ENCODE measurements at places on chromosomes 2 and 18.

GRCh38 chr18:77815666-77816338 is 566.2 kb downstream of the GALR1 start:
- no peak for DNase-seq

- DNase-seq, result no peak
These were observed 5.4 kb downstream of the AGXT start for GRCh38 chr2:240873805-240874714.

- no peak for DNase-seq
These were observed 5.9 kb upstream of the ANKRD39 start for GRCh38 chr2:96863575-96864342.

GRCh38 chr2:190530248-190530900 is 4.1 kb downstream of the NEMP2 start:
- no peak for DNase-seq

DNA sequence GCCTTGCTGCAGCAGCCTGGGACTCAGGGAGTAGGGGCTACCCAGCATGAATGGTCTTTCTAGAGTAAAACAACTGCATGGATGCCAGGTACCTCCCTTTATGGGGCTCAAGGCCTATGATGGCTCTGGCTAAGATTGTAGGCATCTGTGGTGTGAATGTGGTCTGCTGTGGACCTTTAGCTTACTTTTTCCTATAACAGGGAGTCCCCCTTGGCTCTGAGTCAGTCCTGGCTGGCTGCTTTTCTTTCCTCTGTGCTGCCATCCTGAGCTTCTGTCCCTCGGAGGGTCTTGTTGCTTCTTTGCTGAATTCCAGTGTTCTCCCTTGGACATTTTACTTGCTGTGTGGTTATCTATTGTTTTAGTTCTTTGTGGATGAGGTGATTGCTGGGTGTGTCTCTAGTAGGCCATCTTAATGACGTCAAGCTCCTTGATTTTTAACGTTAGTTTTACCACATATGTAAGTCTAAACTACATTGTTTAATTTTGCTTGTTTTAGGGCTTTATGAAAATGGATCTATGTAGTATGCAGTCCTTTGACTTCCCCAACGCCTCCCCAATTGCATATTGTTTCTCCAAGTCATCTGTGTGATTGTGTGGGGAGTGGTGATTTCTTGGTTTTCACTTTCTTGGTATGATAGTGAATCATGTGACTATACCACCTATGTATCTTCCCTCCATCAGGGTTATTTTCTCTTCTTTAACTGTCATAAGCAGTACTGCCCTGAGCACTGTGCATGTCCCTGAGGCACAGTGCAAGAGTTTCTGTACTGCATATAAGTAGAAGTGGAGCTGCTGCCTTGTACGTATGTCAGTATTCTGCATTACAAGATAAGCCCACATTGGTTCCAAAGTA is 92.4 kb downstream of the NCK2 start:
- DNase-seq, result no peak

- DNase-seq, result no peak
These were observed 73.6 kb downstream of the EN1 start for GRCh38 chr2:118773826-118774225.

DNA sequence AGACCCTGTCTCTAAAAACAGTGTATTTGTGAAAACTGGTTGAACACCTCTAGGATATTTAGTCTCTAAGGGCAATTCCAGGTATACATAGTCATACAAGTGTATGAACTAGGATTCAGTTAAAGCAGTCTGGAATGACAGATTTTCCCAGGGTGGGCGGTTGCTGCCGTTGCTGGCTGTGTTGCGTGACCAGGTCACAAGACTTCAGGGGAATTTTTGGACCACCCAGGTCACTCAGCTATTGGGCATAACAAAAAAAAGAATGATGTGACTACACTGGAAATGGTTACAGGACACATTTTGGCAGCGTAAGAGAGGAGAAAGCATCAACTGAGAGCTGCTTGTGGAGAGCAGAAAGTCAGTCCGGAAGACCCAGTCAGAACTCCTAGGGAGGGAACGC is 58.0 kb upstream of the ZBTB7C start:
- DNase-seq, result no peak

DNA sequence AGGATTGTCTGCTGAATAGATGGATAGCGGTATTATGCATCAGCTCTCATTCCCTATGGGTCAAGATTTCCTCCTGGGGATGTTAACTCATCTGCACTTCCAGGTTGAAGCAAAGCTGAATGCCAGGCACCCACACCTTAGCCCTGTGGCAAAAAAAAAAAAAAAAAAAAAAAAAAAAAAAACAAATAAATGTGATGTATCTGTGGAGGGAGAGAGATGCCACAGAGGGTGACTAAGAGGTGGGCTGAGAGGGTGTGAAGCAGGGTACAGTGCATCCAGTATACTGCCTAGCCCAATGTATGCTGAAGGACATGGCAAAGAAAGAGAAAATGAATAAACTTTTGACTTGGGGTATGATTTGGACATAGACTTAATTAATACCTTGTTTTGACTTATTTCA is 91.4 kb downstream of the COPS8 start:
- no peak for DNase-seq

DNA sequence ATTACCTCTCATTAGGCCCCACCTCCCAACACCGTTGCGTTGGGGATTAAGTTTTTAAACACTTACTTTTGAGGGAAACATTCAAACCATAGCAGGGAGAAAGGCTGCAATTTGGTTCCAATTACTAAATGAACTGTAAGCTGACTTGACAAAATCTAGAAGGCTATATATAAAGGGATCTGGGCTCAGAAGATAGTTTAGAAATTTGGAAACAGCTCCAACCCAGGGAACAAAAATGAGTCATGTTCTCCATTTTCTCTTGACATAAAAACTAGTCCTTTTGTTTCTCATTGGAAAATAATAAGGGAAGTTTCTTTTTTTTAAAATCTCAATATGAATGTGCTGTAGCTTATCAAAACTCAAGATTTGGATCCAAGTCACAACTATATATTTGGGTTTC is 17.5 kb downstream of the MOGAT1 start:
- DNase-seq, result no peak

- DNase-seq, result no peak
These were observed 200.6 kb downstream of the NRP2 start for GRCh38 chr2:205882806-205883425.

DNA sequence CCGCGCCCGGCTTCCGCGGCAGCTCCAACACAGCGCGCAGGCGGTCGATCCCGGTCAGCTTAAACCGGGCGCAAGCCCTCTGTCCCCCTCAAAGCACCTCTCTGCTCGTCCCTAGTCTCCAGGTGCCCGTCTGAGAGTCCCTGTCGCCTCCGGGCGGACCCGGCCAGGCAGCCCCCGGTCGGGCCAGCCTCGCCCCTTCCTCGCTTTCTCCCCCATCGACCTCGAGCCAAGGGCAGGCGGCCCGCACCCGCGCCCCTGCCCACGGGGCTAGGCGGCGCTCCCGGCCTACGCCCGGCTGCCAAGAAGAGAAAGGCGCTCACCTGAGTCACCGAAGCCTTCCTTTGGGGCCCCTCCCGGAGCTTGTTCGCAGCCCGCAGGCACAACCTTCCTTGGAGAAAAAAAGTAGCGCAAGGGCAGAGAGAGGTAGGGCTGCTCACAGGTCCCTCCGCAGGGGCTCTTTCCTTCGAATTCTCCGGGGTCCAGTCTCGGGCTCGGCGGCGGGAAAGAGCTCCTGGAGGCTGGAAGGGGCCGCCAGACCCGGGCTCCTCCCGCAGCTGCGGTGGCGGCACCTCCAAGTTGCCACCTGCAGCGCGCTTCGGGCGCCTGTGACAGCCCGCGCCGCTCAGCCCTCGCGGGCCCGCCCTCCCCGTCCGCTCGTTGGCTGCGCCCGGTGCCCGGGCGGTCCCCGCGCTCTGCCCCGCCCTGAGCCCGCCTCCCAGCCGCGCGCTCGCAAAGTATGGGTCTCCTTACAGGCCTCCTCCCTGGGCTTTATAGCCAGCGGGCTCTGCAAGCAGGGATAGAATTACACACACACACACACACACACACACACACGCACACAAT is 86.5 kb upstream of the EPB41L3 start:
- DNase-seq, result peak; percentile 2

GRCh38 chr2:121887513-121888188 is 132.2 kb downstream of the TSN start:
- no peak for DNase-seq

- no peak for DNase-seq
These were observed 21.7 kb downstream of the COA5 start for GRCh38 chr2:98586551-98587140.

DNA sequence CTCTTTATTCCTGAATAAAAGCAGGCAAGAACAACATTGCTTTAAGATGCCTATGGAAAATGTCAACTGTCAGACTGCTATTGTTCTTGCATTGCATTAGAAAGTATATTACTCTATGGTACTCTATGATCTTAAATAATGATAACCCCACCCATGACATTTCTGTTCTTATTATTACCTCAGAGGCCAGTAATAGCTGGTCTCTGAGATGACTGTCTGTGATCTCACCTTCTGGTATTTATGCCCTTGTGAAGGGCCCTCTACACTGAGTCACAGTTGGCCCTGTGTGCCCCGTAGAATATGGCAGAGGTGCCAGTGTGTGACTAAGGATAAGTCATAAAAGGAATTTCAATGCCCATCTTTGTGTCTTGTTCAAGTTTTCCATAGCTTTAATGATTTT is 61.0 kb downstream of the SPP2 start:
- no peak for DNase-seq

- no peak for DNase-seq
These were observed 1563.1 kb downstream of the LRP1B start for GRCh38 chr2:140567734-140568133.

DNA sequence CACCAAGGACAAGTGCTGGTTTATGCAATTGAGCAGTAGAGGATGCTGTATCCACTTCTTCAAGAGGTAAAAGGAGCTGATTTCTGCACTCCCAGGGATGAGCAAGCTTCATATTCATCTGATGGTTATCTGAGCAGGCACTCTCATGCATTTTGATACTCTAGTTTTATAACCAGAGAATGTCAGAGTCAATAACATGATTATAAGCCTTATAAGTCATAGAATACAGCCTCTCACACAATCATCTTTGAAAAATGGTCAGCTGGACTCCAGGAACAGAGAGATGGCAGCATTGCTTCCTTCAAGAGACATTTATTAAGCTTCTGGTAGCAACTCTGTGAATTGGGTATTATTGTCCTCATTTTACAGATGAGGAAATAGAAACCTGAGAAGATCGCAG is 167.1 kb downstream of the SLC8A1 start:
- DNase-seq, result no peak

GRCh38 chr18:51751901-51752300 is 554.4 kb upstream of the MEX3C start:
- no peak for DNase-seq

DNA sequence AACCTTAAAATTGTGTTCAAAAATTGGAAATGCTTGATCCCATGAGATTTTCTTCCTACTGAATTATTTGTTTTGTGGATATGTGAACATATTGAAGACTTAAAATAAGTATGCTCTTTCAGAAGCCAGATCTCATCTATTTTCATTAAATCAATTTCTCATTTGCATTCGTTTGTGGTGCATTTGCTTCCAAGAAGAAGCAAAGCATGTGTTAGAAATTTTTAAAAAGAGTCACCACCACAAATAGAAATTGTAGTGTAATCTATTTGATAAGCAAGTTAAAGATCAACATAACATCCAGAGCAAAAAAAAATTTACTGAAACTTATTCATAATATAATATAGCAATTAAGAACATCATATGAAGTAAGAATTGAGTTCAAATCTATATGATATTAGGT is 300.9 kb upstream of the SYT4 start:
- no peak for DNase-seq

DNA sequence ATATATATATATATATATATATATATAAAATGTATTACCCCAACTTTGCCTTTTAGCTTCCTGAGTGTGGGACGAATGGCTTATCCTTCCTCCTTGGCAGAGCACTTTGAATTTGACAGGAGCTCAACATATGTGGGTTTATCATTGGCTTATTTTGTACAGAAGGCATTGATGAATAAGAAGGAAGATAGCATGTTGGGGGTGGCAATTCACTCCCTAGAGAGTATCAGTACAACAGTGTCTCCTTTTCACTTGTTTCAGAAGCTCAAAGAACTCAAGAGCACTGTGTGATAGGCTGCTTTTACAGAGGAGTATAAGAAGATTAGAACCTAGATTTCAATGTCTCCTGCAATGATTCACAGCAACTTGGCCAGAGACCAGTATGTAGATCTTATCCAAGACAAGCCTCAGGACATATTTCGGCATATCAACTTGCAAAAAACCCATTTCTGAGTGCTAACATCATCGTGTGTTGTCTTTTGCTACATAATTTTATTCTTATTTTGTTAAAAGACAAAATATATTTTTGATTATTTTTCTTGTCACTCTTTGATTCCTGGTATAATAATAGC is 345.8 kb downstream of the SOCS6 start:
- no peak for DNase-seq

GRCh38 chr18:12836551-12836950 is 47.5 kb downstream of the PTPN2 start:
- DNase-seq, result no peak

- DNase-seq, result no peak
These were observed 54.8 kb upstream of the FRZB start for GRCh38 chr2:182921234-182921633.

DNA sequence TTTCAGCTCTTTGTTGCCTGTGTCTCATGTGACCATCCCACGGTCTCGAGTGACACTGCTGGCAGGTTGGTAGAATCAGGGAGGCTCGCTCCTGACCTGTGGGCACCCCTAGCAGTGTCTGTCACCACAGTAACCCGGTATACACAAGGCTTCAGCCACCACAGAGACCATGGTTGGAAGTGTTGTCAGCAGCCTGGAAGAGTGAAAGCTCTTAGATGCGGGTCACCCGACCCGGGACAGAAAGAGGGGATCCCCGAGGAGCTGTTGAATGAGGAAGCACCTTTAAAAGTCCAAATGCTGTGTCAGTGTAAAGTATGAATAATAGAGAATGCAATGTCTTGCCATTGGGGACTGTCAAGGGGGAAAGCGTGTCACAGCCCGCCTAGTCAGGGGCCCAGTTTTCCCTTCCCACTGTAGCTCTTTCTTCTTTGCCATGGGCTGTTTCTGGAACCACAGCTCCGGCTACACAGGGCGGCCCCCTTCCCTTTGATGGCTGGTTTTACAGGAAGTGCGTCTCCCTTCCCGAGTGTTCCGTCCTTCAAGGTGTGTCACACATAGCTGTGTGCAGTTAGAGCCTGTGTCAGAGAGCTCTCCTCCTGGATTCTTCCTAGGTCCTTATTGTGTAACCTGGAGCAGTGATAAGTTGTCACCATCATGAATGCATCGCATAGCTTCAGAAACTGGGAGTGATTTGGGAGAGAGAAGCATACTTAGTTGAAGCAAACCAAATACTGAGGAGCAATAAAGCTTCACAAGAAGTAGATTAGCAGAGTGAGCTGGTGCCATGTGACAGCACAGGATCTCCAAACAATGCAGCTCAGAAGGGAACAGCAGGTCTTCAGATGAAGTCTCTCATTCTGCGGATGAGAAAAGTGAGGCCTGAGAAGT is 81.4 kb downstream of the MTCL1 start:
- no peak for DNase-seq

DNA sequence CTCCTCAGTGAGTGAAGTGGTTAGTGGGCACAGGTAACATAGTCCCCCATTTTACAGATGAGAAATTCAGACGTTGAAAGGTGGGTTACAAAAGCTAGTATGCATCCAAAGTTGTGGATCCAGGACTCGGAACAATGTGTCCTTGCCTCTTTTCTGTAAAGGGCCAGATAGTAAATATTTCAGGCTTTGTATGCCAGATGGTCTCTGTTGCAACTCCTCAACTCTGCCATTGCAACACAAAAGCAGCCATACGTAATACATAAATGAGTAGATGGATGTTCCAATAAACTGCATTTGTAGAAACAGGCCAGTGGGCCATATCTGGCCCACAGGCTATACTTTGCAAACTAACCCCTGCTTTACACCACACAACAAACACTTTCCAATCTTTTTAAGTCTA is 166.6 kb upstream of the PKDCC start:
- DNase-seq, result no peak

Measured in CD4-positive, alpha-beta T cell treated with Interleukin-12 subunit alpha and Interleukin-12 subunit beta, for 1 hour (primary cell).